ENCODE measurements at places on chromosomes 5 and 9. TPM values are rescaled to one million over a fixed set of nuclear protein-coding genes. Genes with fewer than 3 reads are reported as not detected.
A peak's percentile ranks its signal among the peaks of the same experiment; 100 is the strongest.

PCDH1 gene
- polyA plus RNA-seq: 1.3 TPM

NUP214 gene
- polyA plus RNA-seq: 8.4 TPM

GPR21 gene
- 0.32 TPM for polyA plus RNA-seq

CD274 gene
- polyA plus RNA-seq: 0.17 TPM

SHOC1 gene
- not detected for polyA plus RNA-seq

ACER2 gene
- polyA plus RNA-seq: 1.9 TPM

IFNA13 gene
- not detected for polyA plus RNA-seq

HAVCR2 gene
- 0.16 TPM for polyA plus RNA-seq

SPOCK1 gene
- polyA plus RNA-seq: 0.08 TPM

SPINK7 gene
- polyA plus RNA-seq: not detected

SLC46A2 gene
- polyA plus RNA-seq: not detected

TMEM171 gene
- 0.12 TPM for polyA plus RNA-seq

DNA sequence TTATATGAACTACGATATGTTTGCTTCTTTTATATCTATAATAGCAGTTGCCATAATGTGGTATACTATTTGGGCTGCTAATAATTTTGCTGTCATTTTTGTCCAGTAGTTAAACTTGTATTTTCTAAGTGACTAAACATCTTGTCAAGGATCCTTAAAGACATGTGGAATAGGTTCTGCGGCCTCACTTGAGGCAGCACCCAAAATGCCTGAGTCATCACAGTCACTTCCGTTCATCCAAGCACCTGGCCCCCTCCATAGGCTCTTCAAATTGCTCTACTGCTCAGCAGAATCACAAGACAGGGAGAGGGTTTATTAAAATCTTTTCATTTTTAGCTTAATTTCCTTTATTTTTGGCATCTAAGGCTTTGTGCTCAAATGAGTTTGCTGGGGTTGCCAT is 259.1 kb downstream of the AOPEP start:
- DNase-seq: no peak
- H3K4me3 ChIP-seq: no peak overlapping the region
- no peaks in the 10 kb centered on the region for H3K36me3 ChIP-seq
- peaks cover 64% of the 10 kb centered on the region for H3K4me1 ChIP-seq

GRCh38 chr9:134369416-134370212 is 43.4 kb downstream of the RXRA start:
- no peaks in the 10 kb centered on the region for H3K27me3 ChIP-seq
- H3K4me3 ChIP-seq: no peak overlapping the region
- peak; percentile 55 for DNase-seq
- H3K27ac ChIP-seq: peak overlapping the region; percentile 45

GRCh38 chr5:94715768-94716167 is 97.3 kb downstream of the SLF1 start:
- H3K36me3 ChIP-seq: peaks cover 1% of the 10 kb centered on the region
- no peaks in the 10 kb centered on the region for H3K27me3 ChIP-seq
- H3K4me1 ChIP-seq: no peaks in the 10 kb centered on the region

GRCh38 chr9:35711501-35712428 is 20.2 kb downstream of the TLN1 start:
- H3K27ac ChIP-seq: no peak overlapping the region
- no peaks in the 10 kb centered on the region for H3K4me1 ChIP-seq
- peaks cover 50% of the 10 kb centered on the region for H3K36me3 ChIP-seq
- no peaks in the 10 kb centered on the region for H3K27me3 ChIP-seq

- no peak overlapping the region for H3K27ac ChIP-seq
- no peaks in the 10 kb centered on the region for H3K4me1 ChIP-seq
- no peaks in the 10 kb centered on the region for H3K36me3 ChIP-seq
- H3K27me3 ChIP-seq: no peaks in the 10 kb centered on the region
Observed at GRCh38 chr5:112174959-112175594, 244.0 kb downstream of the EPB41L4A start.

GRCh38 chr9:15549611-15550010 is 3.2 kb upstream of the CCDC171 start:
- no peak for DNase-seq
- no peak overlapping the region for H3K4me3 ChIP-seq
- no peaks in the 10 kb centered on the region for H3K27me3 ChIP-seq
- no peaks in the 10 kb centered on the region for H3K36me3 ChIP-seq
- no peak overlapping the region for H3K27ac ChIP-seq
- H3K4me1 ChIP-seq: peaks cover 18% of the 10 kb centered on the region

DNA sequence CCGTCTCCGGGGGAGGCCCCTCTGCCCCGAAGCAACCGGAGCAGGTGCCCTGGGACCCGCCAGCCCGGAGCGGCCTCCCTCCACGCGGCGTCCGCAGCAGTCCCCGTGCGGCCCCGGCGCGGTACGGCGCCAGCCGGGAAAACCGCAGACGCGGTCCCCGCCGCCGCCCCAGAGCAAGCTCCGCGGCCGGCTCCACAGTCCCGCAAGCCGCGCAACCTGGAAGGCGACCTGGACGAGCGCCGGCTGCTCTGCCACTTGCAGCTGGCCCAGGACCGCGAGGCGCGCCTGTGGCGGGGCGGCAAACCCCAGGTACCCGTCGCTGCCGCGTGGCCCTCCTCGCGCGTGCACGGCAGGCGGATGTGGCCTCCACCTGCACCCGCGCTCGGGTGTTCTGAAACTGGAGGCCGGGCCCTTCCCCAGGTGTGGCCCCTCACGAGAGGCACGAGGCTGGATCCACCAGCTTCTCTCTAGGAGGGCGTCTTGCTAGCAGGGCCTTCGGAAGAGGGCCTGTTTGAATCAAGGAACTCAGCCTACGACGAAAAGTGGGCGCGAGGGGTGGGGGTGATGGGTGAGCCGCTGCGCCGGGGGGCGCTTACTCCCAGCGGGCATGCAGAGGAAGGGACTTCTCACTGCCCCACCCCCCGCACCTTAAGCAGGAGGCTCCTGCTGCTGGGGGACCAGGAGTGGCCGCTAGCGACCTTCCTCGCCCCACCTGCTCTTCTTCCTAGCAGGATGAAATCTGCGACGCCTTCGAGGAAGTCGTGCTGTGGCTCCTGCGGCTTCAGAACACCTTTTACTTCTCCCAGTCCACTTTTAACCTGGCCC is 602 bp downstream of the CCNI2 start:
- no peaks in the 10 kb centered on the region for H3K36me3 ChIP-seq
- no peak overlapping the region for H3K27ac ChIP-seq
- H3K4me3 ChIP-seq: no peak overlapping the region
- H3K27me3 ChIP-seq: no peaks in the 10 kb centered on the region

DNA sequence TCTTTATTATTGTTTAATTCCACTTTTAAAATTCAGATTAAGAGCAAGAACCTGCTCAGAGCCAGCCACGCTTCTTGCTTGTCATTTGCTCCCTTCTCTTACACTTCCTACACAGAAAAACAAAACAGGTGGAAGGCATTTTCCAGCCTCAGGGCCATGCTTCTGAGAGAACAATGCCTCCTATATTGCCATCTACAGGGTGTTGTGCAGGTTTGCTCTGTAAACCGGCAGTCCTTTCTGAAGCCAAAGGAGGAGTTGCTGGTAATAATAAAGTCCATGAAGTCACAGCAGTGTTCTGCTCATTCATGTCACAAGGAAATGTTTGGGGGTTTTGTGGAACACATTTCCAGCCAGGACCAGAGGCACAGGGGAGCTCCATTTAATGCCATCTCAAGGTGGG is 16.1 kb upstream of the PRLR start:
- no peaks in the 10 kb centered on the region for H3K36me3 ChIP-seq
- no peak overlapping the region for H3K27ac ChIP-seq
- DNase-seq: peak; percentile 35
- no peaks in the 10 kb centered on the region for H3K27me3 ChIP-seq

DNA sequence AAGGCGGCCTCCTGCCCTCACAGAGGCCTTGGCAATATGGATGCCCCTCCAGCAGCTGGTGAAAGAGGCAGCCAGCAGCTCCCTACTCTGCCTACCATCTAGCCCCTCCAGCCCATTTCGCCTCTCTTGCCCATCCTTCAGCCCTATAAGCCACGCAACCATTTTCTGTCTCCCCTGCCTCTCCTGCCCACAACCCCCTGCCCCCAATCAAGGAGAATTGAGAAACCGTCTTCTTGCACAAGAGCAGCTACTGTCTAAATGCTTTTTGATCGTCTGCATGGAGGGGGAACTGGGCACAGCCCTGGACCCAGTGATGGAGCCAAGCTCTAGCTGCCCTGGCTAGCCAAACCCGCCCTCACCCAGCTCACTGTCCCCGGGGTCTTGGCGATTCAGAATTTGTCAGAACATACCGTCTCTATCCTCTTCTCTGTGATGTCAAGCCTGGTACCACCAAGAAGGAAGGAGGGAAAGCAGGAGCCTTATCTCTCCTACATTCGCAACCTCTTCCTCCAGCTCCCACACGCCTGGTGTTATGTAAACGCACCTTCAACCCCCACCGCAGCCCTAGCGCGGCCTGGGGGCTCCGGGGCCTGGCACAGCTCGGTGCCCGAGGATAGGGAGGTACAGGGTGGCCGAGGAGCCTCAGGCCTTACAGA is 1.2 kb downstream of the SPRY4 start:
- DNase-seq: no peak
- H3K36me3 ChIP-seq: peaks cover 8% of the 10 kb centered on the region
- H3K4me3 ChIP-seq: peak overlapping the region; percentile 98
- no peaks in the 10 kb centered on the region for H3K27me3 ChIP-seq

DNA sequence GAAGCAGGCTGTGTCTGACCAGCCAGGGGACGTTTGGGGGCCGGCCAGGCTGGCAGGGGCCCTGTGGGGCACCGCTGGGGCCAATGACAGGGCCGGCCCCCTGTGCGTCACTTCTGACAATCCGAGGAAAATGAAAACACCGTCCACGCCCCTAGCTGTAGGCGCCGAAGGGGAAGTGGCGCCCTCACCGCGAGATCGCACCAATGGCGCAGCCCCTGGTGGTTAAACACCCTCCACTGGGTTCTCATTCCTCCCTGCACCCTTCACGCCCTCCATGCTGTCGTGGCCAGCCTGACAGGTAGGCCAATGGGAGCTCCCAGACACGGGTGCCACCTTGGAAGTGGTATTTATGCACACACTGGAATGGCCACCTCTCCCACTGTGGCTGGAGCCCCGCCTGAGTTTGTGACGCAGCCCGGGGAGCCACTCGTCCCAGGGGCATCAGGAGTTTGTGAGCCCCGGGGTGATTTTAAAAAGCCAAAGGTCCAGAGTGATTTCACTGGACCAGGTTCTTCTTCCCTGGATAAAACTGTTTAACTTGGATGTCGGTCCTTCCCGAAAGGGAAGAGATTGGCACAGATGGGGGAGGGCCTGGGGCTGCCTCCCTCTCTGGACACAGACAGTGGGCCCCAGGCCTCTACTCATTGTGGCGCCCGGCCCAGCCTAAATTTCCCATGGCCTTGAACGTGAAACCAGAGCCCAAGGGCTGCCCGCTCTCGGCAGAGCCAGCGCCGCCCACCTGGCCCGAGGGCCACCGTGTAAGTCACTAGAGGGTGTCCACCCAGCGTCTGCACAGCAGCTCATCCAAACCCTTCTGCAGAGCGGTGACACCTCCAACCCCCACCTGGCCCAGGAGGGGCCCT is 49.7 kb downstream of the NKD2 start:
- H3K4me1 ChIP-seq: no peaks in the 10 kb centered on the region
- DNase-seq: no peak
- H3K4me3 ChIP-seq: no peak overlapping the region
- peaks cover 68% of the 10 kb centered on the region for H3K36me3 ChIP-seq
- no peaks in the 10 kb centered on the region for H3K27me3 ChIP-seq

DNA sequence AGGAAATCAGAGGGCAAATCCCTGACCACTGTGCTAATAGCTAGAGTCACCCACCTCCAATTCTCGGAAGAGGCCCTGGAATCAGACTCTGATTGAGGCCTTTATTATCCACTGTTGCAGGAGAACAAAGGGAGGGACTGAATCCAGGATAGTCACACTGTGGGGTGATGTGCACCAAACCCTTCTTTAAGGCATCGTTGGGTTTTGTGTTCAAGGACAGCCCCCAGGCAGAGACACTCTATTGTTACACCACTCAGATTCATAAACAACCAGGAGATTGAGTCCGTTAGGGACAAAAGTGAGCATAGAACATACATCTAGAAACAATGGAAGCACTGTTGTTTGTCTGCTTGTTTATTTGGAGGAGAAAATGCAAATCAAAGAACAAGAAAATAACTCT is 124.6 kb upstream of the TBCA start:
- H3K27ac ChIP-seq: no peak overlapping the region
- H3K4me3 ChIP-seq: no peak overlapping the region
- H3K36me3 ChIP-seq: no peaks in the 10 kb centered on the region
- H3K27me3 ChIP-seq: no peaks in the 10 kb centered on the region
- DNase-seq: no peak

GRCh38 chr5:44987026-44987425 is 178.3 kb downstream of the MRPS30 start:
- no peak overlapping the region for H3K27ac ChIP-seq
- H3K4me1 ChIP-seq: no peaks in the 10 kb centered on the region
- no peaks in the 10 kb centered on the region for H3K36me3 ChIP-seq
- no peaks in the 10 kb centered on the region for H3K27me3 ChIP-seq
- no peak overlapping the region for H3K4me3 ChIP-seq

DNA sequence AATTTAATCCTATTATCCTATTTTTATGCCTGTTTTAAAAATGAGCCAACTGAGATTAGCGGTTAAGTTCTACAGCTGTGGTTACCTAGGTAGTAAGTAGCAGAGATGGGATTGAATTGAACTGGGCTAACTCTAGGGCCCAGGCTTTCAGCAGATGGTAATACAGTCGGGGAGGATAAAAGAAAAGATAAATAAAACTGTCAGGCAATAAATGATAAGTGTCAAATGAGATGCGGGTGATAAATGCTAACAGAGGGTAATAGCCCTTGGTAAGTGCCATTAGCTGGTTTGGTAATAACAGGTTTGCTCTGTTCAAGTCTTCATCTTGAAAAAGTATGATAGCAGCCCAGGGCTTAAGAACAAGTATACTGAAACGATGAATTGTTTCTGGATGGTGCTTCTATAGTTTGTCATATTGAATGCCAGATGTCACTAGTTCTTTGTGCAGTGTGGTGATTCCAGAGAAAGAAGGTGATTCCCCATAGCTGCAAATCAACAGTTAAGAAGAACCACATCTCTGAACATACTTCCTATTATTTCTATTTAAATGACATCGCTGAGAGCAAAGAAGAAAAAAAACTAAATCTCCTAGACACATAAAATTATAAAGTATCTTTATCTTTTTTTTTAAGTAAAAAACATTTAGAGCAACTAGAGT is 360.8 kb upstream of the PANK3 start:
- DNase-seq: no peak
- no peaks in the 10 kb centered on the region for H3K36me3 ChIP-seq
- H3K27ac ChIP-seq: no peak overlapping the region
- peaks cover 9% of the 10 kb centered on the region for H3K27me3 ChIP-seq
- H3K4me1 ChIP-seq: no peaks in the 10 kb centered on the region
- H3K4me3 ChIP-seq: no peak overlapping the region

- DNase-seq: no peak
- no peak overlapping the region for H3K4me3 ChIP-seq
- no peaks in the 10 kb centered on the region for H3K27me3 ChIP-seq
- H3K27ac ChIP-seq: no peak overlapping the region
- H3K4me1 ChIP-seq: peaks cover 11% of the 10 kb centered on the region
Observed at GRCh38 chr5:23089286-23089685, 236.1 kb upstream of the CDH12 start.
